NCI-H524 treated with DMSO at 0.1 percent for 48 hours (cell line): ENCODE measurements at places on chromosomes 11 and 22.

GRCh38 chr11:114163830-114164401 lies 104.4 kb downstream of the ZBTB16 start:
- DNase-seq, result no peak

- no peak for DNase-seq
Measured at GRCh38 chr11:115919341-115920091, 415.3 kb upstream of the CADM1 start.

DNA sequence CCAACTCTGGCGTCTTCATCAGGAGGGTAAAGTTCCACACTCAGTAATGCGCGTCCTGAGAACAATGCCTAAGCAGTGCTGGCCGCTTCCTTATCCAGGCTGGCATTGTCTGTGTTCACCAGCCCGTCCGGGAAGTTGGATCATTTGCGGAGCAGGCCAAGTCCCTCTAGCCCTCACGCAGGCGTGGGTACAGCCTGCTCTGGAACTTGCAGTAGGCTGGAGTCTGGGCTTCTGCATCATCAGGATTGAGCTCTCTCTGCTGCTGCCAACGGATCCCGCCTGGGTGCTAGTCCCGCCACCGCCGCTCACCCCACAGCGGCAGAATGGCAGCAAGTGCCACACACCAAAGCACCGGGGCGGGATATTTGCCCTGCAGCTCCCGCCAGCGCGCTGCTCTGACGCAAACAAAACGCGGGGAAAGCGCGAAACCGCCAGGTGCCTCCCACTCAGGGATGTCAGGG lies 29.0 kb downstream of the GLYATL1 start:
- DNase-seq, result no peak

DNA sequence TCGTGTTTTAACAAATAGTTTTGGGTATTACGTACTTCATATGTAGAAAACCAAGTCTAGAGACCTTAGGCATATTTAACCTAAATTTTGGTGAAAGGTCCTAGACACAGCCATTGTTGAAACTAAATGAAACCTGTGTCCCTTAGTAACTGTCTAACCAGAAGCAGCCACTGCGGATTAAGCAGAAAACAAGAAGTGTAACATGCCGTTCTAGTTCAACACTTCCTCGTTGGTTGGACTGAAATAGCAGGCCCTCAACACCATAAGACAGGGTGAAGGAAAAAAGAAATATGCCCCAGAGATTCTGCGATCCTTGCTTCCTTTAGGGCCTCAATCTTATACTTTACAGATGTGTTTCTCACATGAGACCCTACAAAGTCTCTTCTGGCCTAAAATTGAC lies 2.0 kb downstream of the NAA40 start:
- DNase-seq, result no peak

DNA sequence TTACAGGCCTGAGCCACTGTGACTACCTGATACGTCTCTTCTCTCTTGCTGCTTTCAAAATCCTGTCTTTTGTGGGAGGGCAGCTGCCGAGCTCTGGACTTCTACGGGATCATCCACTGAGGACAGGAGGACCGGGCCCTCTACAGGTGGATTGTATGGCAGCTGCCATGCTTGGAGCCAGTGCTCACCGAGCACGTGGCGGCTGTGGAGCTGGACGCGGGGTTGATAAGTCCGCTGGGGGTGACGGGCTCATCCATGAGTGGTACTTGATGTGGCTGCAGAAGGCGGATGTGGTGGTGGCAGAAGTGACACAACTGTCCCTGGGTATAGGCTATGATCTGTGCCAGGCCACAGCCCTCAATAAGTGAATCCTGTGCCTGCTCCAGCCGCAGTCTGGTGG lies 1.8 kb upstream of the CYP2D6 start:
- DNase-seq, result no peak

DNA sequence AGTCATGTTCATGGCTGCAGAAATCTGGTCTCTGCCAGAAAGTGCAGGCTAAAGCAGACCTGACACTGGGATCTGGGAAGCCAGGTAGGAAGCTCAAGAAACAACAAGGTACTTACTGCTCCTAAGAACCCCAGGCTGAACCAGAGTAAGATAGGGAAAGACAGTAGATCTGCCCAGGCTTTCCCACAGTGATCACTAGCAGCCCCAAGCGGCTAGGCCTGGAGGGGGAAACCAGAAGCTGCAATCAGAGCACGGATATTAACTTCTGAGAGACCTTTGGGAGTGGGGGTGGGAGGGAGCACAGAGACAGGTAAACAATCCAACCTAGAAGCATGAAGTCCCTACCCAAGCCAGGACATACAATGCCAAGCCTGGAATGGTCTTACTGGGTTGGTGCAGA lies 135.2 kb upstream of the C11orf58 start:
- no peak for DNase-seq

DNA sequence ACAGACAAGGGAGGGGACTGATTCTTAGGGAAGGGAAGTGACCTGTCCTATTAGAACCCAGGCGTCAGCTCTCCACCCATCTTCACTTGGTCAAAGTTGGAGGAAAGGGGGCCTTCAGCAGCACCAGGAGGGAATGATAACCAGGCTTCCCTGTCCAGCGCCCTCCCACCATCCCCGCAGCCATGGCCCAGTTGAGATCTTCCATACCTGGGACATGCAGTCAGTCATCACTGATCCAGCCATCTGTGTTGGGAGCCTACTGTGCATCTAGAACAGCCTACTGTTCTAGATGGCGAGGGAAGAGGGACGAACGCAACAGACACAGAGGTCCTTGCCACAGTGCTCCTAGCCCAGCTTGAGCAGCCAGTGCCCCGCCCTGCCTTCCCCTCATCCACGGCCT lies 40.6 kb downstream of the PDGFB start:
- no peak for DNase-seq

GRCh38 chr11:5809905-5810795 lies 1.4 kb downstream of the OR52N2 start:
- no peak for DNase-seq

DNA sequence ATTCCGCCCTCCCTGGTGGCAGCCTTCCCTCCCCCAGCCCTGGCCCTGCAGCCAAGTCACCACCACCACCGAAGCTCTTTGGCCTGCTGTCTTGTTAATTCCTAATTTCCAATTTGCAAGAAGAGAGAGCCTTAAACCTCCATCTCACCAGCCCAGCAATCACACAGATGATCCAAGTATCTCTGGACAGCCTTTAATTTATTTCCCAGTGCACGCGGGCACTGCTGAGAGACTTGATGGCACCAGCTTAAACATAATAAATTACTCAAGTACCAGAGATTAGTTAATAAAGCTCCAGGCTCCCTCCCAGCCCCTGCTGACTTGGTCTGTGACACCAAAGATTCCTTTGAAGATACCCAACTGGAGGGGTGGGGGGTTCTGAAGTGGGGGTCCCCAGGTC lies 494.7 kb downstream of the BUD13 start:
- DNase-seq, result peak; percentile 85

- no peak for DNase-seq
Measured at GRCh38 chr11:94218372-94218771, 86.0 kb upstream of the IZUMO1R start.

GRCh38 chr11:75589933-75590332 lies 27.9 kb downstream of the SERPINH1 start:
- no peak for DNase-seq

- no peak for DNase-seq
Measured at GRCh38 chr22:36467946-36468345, 13.5 kb downstream of the TXN2 start.

DNA sequence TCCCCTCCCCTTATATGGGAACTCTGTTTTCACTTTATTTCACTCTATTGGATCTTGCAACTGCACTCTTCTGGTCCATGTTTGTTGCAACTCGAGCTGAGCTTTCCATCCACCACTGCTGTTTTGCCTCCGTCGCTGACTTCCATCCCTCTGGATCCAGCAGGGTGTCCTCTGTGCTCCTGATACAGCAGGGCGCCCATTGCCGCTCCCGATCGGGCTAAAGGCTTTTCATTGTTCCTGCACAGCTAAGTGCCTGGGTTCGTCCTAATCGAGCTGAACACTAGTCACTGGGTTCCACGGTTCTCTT lies 11.1 kb upstream of the CCDC117 start:
- DNase-seq, result no peak

GRCh38 chr22:38882972-38883622 lies 11.1 kb upstream of the CBX6 start:
- no peak for DNase-seq

DNA sequence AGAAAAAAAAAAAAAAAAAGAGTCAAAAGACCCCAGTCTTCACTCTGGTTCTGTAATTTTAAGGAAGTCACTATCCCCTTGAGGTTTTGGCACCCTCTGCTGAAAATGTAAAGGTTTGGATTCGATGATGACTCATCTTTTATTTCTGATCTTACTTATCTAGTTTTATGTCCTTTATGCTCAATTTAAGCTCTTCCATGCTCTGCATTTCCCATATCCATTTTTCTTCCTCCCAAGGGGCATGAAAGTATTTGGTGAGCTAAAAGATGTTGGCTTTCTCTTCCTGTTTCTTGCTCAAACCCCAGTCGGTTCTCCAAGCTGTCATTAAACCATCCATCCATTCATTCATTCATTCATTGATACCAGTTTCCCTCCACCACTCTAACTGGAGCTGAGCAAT lies 61.0 kb upstream of the CDON start:
- DNase-seq, result no peak

GRCh38 chr11:85643191-85643614 lies 4.6 kb upstream of the TMEM126A start:
- no peak for DNase-seq

DNA sequence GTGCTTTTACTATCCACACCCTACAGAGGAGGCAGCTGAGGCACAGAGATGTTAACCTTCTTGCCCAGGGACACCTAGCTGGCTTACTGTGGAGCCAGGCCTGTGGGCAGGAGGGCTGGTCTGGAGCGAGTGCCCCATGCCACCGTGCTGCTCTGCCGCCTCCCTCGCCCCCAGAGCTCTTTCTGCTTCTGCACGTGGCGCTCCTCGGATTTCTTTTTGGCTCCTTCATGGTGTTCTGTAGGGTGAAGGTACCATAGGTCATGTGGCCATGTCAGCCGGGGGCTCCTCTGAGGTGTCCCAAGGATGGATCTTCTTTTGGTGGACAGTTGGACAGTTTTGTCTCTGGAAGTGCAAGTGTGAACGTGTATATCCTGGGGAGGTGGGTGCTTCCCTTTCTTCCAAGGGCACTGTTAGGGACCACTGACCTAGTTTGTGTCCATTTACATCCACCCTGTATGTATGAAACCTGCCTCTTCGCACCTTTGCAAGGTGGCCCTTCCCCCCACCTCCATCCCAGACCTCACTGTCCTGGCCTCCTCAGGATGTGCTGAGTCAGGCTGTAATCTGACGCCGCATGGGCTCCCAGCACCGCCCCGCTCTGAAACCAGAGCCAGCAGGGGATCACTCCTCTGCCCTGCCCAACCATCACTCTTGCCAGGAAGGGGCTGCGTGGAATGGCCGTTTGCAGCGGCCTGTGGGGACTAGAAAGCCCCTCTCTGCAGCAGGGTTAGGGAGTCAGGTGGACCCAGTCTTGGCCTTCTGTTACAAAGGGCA lies 31.7 kb downstream of the POLR3H start:
- DNase-seq, result no peak

DNA sequence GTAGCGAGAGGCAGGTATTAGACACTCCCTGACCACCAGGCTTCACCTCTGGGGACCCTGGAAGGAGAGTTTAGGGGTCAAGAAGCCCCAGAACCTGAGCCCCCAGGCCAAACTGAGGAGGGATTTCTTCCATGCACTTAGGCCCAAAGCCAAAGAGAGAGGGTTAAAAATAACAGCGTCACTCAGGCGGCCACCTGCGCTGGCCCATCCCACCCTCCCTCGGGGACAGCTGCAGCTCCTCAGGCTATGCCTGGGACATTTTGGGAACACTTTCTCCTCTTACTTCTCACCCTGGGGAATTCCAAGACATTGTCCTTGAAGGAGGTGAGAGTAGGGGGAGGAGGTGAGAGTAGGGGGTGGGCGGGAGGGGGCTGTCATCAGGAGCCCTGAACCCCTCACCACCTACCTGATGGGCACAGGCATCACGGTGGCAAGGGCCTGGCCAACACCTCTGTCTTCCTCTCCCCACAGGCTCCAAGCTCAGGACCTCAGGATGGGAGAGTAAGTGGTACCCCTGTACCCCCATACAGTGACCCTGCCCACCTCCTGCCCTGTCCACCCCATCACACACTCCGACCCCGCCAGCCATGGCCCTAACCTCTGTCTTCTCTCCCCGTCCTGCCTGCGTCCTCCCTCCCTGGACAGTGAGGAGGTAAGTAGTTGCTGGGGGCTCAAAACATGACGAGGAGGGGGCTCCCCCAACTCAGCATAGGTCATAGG lies 583 bp downstream of the TNNI2 start:
- DNase-seq, result no peak

DNA sequence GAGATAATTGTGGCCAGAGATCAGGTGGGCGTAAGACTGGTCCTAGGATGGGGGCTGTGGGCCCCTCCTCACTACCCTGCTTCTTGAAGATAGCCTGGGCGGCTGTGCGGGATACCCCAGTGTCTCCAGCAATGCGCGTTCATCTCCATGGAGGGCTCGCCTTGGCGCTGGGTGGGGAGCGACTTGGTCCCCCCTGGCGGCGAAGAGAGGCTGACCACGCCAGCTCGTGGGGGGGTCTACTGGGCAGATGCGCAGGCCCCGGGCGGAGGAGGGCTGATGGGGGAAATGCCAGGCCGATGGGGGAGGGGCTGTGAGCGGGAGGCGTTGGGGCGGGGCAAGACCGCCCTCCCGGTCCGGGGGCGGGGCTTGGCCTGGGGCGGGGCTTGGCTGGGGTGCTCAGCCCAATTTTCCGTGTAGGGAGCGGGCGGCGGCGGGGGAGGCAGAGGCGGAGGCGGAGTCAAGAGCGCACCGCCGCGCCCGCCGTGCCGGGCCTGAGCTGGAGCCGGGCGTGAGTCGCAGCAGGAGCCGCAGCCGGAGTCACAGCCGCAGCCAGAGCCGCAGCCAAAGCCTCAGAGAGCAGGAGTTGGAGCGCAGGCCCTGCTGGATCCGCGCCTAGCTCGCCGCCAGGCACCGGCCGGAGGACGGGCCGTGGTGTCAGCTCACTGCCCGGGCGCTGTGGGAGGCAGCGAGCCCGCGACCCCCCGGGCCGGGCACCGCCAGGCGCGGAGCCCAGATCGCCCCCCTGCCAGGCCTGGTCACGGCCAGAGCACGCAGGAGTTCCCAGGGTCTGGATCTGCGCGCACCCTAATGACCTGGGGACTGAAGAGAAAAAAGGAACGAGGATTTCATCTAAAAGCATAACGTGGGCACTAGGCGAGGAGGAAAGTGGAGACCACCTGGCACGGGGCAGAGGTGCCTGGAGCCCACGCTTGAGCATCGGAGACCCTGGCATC lies at the start of gene SLC35E4:
SLC35E4 (plus strand) TSS at position 509 of the 953 bp plus-strand sequence. CDS start 670 bp downstream, outside the sequence.
- peak; percentile 89 for DNase-seq
